ENCODE measurements at places on chromosomes 4 and X.

DNA sequence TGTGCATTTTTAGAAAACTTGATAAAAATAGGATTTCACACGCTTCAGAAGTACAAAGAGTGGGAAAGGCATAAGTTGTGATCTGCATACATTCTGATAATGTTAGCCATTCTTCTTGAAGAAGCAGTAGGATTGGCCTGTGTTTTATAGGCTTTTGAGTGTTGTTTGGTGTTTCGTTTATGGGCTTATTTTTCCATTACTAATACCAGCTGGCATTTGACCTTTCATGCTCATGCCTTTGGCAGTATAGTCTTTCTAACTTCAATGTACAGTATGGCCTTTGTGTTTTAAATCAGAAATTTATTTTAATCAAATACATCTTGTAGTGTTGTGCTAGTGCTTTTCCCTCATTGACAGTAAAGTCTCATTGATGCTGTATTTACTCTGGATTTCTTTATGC is 51.5 kb upstream of the SLC4A4 start:
- DNase-seq: no peak

DNA sequence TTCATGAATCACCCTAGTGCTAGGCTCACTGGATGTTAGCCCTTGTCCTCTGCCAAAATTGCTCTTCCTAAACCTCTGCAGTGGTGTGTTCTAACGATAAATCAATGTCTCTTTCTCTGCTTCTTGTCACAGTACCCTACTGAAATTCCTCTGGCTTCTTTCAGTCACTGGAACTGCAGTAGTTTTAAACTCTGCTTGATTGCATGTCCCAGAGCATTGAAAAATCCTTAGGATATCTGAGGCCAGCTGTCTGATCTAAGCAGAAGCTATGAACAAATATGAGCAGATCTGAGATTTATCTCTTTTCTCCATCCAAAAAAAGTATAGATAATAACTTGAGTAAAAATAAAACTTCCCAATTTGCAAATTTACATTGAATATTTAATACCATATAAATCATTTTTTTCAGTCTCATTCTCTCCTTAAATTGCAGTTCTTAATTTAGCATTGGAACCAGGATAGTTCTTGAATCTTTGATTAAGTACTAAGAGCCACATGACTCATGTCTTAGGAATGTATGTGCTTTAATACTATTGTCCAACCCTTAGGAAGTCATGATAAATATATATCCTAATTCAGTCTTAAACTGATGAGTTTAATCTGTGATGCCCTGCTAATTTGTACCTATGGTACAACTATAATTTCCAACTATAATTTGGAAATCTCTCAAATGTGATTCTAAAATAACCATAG is 169.7 kb downstream of the PDHA2 start:
- no peak for DNase-seq

- no peak for DNase-seq
Measured at GRCh38 chr4:24179201-24179840, 289.5 kb upstream of the PPARGC1A start.

GRCh38 chr4:23878912-23879732 is 10.7 kb downstream of the PPARGC1A start:
- DNase-seq: no peak

DNA sequence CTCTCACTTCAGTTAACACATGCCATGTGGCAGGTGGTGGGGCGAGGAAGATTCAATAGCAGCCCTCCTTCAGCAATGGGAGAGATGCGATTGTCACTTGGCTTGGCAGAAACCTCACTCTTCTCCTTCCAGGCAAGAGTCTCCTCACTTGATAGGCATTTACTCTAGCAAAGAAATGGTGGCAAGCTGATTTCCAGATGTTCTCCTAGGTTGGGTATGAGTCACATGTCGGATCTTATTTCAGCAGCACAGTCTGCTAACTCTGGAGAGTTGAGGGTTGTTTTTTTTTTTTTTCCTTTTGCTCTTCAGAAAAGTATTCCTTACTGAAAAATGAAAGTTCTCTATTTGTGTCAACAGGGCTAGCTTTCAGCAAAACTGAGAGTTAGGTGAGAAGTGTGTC is 119.5 kb upstream of the CHRDL1 start:
- no peak for DNase-seq

GRCh38 chr4:98996056-98996764 is 689 bp downstream of the METAP1 start:
- no peak for DNase-seq

GRCh38 chr4:6495736-6496135 is 23.3 kb upstream of the PPP2R2C start:
- no peak for DNase-seq

GRCh38 chrX:118574666-118575065 is 79.1 kb downstream of the DOCK11 start:
- no peak for DNase-seq

GRCh38 chr4:47990145-47990544 is 26.3 kb downstream of the CNGA1 start:
- DNase-seq: no peak

DNA sequence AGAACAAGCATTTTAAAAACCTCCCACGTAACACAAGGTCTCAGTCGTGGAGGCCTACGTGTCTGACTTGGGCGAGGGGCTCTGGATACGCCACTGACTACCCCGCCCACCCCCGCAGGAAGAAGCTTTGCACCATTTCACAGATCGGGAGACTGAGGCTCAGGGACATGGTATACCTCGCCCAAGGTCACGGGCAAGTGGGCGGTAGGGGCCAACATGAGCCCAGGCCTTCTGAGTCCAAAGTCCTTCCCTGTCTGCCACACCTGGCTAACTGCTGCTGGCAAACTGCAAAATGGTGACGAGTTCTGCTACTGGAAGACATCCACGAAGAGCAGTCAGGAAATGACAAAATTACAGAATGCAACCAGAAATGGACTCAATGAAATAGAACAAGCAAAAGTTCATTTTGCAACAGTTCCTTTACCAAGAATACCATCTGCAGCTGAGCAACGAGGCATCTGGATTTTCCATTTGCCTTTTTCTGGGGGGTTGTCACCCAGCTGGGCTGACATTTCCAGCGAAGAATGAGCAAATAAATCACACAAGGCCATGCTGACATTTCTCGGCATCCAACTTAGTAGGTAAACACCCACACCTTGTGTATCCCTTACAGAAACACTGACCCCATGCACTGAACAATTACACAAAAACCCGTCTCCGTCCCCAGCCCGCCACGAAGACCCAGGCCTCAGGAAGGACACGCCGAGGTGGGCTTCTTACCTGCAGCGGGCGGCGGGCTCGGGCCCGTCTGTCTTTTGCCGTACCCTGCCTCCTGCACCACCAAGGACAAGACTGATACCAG is 70.2 kb upstream of the AFAP1 start:
- DNase-seq: no peak

GRCh38 chrX:19121898-19122640 is at the start of gene ADGRG2:
Gene ADGRG2 (minus strand): TSS chrX:19122468. CDS start chrX:19068834, 53,634 bp downstream.
- DNase-seq: no peak

- no peak for DNase-seq
Measured at GRCh38 chrX:6640727-6641126, 105.8 kb upstream of the VCX3A start.

DNA sequence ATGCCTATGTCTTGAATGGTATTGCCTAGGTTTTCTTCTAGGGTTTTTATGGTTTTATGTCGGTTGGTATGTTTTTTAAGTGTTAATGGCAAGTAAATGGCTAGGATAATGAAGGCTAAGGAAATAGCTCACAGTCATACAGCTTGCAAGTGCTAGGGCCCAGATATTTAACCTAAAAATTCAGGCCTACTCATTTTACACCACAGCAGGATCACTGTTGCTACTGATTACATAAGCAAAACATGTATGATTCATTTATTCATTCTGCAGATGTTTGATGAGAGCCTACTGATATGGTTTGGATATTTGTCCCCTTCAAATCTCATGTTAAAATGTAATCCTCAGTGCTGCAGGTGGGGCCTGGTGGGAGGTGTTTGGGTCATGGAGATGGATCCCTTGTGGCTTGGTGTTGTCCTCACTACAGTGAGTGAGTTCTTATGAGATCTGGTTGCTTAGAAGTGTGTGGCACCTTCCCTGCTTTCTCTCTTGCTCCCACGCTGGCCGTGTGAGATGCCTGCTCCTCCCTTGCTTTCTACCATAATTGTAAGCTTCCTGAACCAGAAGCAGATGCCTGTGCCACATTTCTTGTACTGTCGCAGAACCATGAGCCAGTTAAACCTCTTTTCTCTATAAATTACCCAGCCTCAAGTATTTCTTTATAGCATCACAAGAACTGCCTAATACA is 175.5 kb downstream of the MAPK10 start:
- no peak for DNase-seq
